ENCODE measurements at places on chromosomes 2 and 18.

DNA sequence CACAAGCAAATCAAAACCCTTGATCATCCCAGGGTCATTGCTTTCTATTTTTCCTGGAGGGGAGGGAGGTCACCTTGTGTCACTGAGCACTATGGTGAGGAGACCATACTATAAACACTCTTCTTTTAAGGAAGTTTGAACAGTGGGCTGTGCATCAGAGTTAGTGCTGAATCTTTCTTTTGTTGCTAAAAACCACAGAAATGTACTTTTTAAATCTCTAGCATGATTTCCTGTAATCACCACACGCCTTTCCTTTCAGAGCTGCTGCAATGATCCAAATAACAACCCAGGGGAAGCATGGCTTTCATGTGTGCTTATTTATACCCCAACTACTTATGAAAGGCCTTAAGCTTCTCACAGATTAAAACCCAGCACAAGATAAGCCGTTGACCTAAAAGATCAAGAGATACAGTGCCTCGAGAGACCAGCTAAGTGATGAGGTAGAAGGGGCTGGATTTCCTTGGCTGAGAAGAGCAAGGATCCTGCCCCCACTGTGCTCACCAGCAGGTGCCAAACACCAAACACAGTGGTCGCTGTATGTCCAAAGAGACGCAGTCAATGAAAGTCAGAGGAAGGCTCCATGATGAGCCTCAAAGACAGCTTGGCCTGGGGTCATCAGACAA lies 34.7 kb downstream of the TRABD2A start:
- DNase-seq, result no peak

DNA sequence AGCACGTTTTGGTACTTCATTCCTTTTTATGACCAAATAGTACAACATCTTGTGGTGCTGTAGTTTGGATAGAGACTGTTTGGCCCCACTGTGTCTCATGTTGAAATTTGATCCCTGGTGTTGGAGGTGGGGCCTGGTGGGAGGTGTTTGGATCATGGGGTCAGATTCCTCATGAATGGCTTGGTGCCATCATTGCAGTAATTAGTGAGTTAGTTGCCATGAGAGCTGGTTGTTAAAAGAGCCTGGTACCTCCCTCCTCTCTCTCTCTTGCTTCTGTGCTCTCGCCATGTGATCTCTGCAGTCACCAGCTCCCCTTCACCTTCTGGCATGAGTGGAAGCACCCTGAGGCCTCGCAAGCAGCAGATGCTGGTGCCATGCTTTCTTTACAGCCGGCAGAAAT lies 50.9 kb downstream of the NCAPH start:
- DNase-seq, result no peak

- no peak for DNase-seq
Observed at GRCh38 chr18:21004726-21005125, 106.9 kb downstream of the ROCK1 start.

- no peak for DNase-seq
Observed at GRCh38 chr2:169082995-169083394, 13.6 kb downstream of the DHRS9 start.

GRCh38 chr2:123453046-123453700 lies 571.9 kb upstream of the CNTNAP5 start:
- no peak for DNase-seq

GRCh38 chr2:225531559-225531958 lies 132.0 kb downstream of the NYAP2 start:
- DNase-seq, result no peak

DNA sequence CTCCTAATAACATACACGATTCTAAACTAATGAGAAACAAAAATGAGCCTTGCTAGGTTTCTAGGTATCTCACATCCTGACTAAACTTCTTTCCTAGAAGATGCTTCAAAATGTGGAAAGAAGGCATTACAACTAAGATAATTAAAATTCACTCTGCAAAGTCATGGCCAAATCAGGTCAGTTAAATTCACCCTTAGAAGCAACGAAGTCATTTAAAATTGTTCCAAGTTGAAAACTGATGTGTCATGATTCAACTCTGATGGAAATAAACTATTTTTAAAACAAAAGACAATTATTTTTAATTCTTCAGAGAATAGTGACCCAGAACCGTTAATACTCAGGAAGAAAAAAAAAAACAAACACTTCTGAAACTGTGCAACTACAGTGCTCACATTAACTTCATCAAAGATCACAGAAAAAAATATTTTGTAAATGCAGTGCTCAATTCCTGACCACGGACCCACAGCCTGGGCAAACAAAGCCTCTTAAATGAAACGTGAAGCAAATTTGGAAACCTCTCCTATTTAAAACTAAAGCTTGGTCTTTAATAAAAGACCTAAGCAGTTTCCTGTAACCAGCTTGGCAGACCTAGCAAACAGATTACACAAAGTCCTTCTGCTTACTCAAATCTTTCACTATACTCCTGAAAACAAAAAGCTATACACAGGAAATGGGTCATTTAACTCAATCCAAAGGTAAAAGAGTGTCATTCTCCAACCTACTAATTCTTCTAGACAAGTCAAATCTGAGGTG lies 39.0 kb downstream of the CHN1 start:
- DNase-seq, result no peak

GRCh38 chr2:205858275-205858674 lies 176.0 kb downstream of the NRP2 start:
- DNase-seq, result no peak

- no peak for DNase-seq
Observed at GRCh38 chr2:96762529-96763311, 2.0 kb downstream of the CNNM4 start.

- no peak for DNase-seq
Observed at GRCh38 chr2:134257965-134258683, 4.3 kb downstream of the MGAT5 start.

- no peak for DNase-seq
Observed at GRCh38 chr18:42334931-42335330, 379.9 kb downstream of the PIK3C3 start.

DNA sequence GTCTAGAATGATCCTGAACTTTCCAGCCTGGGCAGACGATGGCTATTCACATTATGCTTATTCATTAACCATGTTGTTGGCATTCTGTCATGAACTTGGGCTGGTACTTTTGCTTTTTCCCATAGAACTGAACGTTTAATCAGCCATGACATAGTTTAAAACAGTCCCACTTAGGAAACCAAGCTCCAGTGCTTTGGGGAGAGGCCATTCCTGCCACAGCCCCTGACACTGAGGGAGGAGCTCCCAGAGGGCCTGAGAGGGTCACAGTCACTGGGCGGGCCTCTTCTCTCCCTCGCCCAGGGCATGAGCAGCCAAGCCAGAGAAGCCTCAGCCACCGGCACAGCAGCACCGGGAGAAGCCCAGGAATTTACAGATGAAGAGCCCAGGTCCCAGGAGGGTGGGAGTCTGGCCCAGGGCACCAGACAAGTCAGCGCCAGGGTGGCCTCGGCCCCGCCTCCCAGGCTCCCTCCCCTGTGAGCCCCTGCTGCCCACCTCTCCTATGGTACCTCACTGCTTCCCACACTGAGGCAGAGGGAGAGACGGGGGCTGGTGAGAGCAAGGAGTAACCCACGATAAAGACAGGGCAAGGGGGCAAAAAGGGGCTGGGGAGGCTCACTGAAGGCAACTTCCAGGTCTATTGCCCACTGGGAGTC lies 33.6 kb downstream of the MAL start:
- DNase-seq, result no peak

DNA sequence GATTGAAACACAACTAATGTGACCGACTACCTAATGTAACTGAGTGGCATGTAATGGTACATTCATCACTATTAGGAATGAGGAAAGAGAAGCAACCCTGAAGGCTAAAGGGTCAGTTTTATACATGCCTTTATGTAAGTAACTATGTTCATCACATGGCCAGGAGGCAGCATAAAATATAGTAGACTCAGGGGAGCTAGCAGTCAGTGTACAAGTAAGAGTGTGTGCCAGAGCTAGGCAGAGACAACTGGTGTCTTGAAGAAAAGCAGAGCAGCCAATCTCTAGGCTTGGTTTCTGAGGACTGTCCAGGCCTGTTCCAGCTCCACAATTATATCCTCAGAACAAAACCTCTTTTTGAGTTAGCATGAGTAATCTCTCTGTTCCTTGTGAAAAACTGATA lies 18.1 kb downstream of the SMAD2 start:
- DNase-seq, result no peak

DNA sequence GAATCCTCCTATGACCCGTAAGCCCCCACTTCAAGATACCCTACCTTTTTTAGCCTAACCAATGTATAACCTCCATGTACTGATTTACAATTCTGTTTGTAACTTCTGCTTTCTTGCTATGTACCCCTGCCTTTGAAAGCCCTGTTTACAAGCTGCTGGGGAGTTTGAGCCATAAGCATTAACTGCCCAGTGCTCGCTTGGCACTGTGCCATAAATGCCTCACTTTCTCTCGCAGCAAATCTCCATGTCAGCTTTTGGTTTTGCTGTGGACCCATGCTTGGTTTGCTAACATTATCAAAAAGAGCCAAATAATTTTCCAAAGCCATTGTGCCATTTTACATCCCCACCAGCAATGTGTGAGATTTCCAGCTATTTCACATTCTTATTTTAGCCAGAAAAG lies 51.8 kb downstream of the TEX51 start:
- DNase-seq, result no peak

- no peak for DNase-seq
Observed at GRCh38 chr18:58668897-58669296, 2.4 kb upstream of the MALT1 start.

DNA sequence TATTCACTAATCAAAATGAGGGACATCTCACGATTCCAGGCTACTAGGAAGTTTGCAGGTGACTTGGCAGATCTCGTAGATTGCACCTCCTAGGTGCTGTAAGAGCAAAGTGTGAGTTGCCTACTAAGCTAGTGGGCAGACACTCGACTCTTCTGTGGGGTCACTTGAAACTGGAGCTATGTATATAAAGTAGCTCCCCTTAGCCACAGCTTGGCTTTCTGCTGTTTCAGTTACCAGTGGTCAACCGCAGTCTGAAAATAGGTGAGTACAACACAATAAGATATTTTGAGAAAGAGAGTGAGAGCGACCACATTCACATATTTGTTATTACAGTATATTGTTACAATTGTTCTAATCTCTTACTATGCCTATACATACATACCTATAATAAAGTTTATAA lies 23.3 kb downstream of the CTAGE1 start:
- DNase-seq, result no peak

DNA sequence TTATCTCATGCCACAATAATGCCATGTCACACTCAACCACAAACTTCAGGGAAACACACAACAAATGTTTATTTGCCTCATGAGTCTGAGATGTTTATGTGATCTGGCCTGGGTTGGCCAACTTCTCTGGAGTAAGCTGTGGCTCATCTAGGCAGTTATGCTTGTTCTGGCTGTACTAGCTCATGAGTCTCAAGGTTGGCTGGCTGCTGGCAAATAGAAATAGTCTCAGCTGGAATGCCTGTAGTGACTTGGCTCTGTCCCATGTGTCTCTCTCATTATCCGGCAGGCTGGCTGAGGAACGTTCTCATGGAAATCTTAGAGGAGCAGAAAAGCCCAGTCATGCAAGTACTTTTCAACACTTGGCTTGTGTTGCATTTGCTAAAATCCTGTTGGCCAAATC lies 234.9 kb upstream of the CDH2 start:
- DNase-seq, result no peak

All from breast epithelium (tissue), 4 donors.